Daoy (cell line): ENCODE measurements at places on chromosomes 6 and 20. TPM values are rescaled to one million over a fixed set of nuclear protein-coding genes. Genes with fewer than 3 reads are reported as not detected.

DNA sequence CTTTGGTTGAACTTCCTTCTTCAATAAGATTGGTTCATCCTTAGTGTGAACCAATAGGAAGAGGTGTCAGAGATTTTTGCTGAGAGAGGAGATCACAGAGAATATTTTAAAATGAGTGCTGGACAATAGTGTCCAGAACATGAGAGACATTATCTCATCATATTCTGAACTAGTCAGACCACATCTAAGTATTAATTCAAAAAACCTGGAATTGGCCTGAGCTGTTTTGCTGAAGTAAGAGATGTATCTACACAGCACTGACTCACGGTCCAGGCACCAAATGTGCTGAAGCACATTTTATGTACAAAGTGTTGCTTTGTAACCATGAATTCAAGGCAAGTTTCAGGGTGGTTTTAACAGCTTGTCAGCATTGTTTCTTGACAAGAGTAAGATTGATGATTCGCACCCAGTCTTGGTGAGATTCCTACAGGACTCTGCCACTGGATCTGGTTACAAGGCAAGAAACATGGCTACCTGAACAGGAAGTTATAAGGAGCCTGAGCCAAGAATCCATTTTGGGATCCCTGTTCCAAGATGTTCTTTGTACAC, 178.2 kb upstream of the HEY2 start:
- DNase-seq, result no peak

DNA sequence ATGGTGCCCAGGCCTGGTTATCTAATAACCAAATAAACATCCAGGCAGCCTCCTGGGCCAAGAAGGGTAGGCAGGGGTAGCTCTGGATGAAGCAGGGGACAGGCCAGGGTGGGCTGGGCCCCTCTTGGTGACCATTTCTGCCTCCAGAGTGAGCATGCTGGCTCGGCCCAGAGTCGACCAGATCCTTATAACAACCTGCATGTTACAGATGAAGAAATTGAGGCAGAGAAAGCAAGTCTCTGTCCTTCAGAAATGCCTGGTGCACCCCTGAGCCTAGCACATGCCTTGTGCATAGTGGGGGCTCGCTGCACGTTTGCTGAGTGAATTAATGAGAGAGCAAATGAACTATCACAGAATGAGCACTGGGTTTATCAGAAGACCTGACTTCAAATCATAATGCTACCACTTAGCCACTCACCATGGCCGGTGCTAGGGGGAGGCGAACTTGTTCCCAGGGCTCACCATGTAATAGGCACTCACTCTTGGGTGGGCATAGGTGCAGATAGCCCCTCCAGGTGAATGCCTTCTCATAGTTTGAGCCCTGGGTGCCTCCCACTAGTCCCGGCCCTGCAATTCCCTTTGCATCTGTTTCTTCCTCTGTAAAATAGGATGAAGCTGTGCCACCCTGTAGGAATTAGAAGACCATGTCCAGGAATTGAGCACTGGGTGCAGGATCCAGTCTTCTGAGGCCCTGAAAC, 3.8 kb upstream of the APCDD1L start:
- no peak for DNase-seq

DNA sequence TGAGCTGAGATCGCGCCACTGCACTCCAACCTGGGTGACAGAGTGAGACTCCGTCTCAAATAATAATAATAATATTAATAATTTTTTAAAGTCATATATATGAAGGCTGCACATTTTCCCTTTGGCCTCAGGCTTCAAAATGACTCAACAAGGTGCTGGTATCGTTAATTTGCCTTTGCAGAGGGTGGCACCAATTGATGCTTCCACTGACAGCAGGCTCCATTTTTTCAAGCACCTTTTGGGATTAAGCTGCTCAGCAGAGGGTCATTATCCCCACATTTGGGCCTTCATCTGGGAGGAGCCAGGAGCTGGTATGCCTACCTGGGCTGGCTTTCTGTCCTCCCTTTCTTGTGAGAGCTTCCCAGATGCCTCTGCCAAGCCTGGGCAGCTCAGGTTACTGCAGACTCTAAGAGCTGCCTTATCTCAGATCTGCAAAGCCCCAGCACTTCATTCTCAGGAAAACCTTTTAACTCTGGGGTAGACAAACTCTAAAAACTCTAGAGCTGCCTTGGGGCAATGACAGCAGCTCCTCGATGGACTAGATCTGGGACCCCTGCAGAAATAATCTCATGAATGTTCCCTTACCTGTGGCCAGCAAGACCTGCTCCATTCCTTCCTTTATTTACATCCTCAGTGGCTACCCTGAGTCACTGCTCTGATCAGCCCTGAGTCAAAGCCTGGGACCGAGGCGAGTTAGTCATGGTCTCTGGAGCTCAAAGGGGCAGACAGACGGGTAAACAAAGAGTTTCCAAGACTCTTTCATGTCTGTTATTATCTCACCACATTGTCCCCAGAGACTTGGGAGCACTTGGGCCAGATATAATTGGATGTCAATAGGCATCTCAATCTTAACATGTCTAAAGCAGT, 80.0 kb upstream of the EYA2 start:
- peak; percentile 94 for DNase-seq

- DNase-seq, result no peak
These were observed 373.0 kb downstream of the LMBRD1 start for GRCh38 chr6:69423785-69424184.

DNA sequence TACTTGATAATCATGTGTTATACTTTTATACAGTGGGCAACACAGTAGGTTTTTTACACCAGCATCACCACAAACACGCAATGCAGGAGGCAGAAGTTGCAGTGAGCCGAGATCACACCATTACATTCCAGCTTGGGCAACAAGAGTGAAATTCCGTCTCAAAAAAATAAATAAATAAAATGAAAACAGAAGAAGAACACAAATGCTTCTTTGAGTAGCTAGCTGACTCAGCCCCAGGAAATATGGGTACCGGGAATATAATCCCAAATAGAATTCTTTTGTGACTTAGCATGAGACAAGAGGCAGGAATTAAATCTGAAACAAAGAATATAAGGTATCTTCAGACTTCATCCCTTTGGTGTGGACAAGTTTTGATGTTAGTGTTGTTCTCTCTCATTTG, 164.2 kb upstream of the ATXN1 start:
- DNase-seq, result no peak

GRCh38 chr6:21997119-21998037, 299.5 kb downstream of the PRL start:
- DNase-seq, result no peak

DNA sequence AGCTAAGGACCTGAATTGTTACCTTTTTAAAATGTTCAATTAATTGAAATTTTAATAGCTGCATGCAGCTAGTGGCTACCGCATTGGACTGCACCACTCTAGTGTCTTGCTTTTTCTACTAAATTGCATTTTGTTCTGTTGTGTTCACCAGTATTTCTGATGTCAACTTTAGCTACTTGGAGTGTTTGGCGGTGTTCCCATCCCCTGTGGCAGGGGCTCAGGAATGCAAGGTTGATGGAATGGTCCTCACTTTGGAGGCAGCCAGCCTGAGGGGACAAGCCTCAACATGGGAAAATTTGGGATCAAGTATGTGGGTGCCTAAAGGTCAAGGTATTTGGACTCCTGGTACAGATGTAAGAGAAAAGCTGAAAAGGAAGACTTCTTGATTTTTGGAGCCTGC, 230.1 kb upstream of the PRND start:
- DNase-seq, result no peak

RBPJL gene
- total RNA-seq, result not detected in 2 replicates

- DNase-seq, result peak; percentile 53
These were observed 46.8 kb downstream of the CD24 start for GRCh38 chr6:106927531-106928398.

- DNase-seq, result no peak
These were observed 170.3 kb downstream of the KHDC1L start for GRCh38 chr6:73054958-73055357.

DNA sequence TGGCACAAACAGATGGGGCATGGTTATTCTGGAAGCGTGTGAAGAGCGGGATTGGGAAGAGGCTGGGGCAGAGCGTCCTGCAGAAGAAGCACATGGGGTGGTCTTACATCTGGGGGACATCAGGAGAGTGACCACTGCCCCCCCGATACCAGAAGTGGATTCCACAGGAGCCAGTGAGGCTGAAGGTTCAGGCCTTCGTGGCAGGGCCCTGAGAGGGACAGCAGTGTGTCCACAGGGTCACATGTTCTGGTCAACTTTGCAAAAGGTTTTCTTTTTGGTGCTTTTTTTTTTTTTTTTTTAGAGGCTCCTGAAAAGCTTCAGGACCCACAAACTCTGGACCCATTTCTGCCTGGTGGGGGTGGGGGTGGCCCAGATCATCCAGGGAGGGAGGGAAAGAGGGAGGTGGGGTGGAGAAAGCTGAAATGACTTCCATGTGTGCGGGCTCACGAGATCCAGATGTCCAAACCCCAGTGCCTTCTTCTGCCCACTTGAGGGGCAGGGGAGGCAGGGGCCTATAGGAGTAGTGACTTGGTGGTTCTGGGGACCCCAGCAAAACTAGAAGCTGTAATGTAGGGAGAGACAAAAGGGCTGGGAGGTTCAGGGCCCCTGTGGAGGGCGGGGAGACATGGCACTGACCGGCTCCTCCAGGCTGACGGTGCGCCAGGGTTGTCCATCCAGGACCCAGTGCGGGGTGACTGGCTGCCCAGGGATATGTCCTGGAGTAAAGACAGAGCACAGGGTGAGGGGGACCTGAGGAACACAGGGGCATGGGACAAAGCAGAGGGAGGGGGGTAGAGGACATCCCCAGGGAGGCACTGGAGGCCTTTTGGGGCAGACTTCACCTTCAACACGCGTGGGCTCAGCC, 2.7 kb downstream of the ADAM33 start:
- DNase-seq, result no peak
